Head of caudate nucleus (tissue), 42 donors: ENCODE measurements at places on chromosomes 16 and 17.

DNA sequence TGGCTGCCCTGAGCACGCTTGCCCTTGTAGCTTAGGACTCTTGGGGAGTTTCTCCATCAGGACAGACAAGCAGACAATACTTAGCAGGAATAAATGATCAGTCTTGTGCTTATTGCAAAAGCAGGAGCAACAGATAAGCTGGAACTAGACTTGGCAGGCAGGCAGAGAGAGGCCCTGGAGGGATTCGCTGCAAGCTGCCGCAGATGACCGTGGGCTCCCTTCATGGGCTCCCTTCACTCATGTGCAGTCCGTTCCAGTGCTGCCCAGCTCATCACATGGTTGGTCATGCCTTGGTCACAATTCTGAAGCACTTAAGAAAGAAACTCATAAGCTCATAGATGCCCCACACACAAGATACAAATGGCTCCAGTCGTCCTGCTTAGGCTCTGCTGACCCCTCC is 2.4 kb upstream of the SLC5A10 start:
- DNase-seq: no peak

GRCh38 chr16:77330332-77331042 is 104.3 kb downstream of the ADAMTS18 start:
- no peak for DNase-seq

DNA sequence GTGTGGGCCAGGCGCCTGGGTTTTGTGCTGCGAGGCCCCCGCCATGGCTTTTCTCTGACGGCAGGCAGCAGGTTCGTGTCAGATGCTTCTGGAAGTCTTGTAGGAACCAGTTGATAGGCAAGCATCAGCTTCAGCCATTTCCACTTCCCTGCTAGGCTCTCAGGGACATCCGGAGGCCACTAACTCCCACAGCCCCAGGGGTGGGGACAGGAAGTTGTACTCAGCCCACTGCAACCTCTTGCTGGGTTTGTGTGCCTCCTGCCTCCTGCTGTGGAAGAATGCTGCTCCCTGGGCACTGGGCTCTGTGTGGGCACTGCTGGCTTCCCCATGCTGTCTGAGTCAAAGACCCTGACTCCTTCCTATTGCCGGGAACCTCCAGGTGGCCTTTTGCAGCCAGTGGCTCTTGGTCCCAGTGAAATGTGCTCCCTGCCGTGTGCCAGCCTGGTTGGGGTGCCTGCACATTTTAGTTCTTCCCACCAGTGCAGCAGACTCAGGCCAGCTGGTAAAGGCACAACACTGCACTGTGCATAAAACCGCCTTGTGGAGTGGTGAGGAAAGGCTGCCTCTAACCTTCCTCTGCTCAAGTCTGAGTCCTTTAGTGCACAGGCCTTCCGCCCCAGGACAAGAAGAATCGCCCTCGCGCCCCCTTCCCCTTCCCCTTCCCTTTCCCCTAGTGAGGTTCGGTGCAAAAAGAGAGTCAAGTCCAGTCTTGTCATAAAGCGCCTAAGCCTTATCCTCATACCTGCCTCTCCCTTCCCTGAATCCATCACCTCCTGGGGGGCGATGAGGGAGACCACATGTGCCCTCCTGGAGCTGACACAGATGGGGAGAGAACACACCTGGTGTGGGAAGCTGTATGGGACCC is 16.6 kb downstream of the LDHD start:
- no peak for DNase-seq

DNA sequence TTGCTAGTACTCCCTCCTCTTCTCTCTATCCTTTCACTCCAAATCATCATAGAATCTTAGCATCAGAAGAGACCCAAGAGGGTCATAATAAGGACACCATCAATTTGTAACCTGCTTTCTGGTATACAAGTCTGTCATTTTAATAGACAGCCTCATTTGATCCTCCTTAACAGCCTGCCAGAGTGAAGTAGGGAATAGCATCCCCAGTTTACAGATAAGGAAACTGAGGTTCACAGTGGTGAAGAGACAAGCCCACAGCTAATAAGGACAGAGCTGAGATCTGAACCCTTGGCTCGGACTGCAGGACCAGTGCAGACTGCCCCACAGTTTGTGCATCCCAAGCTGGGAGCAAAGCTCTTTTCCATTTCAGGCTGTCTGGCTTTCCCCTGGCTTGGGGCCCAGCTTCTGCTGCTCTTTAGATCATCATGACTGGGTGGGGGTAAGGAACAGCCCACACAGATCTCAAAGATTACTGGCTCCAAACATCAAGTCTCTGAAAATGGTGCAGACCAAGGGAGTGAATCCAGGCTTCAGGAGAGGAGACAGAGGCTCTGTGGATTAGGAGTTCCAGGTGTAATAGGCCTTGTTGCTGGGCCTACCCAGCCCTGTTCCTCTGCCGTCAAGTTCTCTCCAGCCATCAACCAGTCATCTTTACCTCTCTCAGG is 10.3 kb upstream of the IGFBP4 start:
- DNase-seq: no peak

DNA sequence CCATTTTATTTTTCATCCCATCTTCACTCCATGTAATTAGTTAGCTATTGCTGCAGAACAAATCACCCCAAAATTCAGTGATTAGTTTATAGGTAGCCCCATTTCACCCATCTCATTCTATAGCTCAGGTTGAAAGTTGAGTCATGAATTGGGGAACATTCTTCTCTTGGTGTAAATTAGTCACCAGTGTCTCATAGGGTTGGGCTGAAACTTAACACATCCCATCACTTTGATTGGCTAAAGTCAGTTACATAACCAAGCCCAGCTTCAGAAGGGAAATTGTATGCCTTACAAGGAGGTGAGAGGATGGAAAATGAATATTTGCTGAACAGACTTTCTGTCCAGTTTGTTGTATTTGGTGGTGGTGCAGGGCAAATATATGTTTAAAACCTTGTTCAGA is 477.5 kb downstream of the WWOX start:
- DNase-seq: no peak

GRCh38 chr16:84599521-84600202 is 18.2 kb downstream of the COTL1 start:
- DNase-seq: peak; percentile 77

- no peak for DNase-seq
Observed at GRCh38 chr17:34140006-34140405, 115.1 kb upstream of the CCL2 start.

GRCh38 chr17:41352597-41353366 is 2.2 kb upstream of the KRT33A start:
- no peak for DNase-seq

DNA sequence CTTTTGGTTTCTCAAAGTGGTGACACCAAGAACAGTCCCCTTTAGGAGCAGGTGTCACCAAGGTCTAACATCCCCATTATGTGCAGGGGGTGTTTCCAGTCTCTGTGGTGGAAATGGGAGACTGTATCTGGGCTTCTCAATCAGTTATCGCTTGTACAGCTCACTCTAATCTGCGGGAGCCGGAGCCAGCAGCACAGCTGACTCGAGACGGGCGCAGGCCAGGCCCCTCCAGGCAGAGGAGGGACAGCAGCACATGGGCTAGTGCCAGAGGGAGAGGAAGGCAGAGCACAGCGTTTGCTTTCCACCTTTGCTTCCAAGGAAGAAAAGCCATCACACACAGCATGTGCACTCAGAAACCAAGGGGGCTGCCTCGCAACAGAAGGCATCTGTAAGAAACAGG is 91.2 kb upstream of the CREBBP start:
- DNase-seq: no peak

DNA sequence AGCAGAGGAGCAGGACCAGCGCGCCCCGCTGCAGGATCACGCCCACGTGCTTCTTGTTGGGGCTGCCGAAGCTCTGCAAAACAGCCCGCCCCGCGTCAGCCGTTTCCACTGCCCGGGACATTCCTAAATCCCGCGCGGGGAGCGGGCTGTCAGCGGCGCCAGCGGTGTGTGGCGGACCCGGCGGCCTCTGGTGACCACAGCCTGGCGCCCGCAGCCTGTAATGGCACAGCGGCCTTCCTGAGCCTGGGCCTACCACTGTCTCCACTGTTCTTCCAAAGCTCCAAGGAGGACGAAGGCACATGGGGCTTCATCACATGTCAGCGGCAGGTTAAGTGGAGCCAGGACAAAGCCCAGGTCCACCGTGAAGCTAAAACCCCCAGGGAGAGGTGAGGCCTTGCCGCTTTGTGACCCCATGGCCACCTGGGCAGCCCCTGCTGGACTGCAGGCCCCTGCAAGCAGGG is 2.5 kb downstream of the SLC47A2 start:
- DNase-seq: no peak

DNA sequence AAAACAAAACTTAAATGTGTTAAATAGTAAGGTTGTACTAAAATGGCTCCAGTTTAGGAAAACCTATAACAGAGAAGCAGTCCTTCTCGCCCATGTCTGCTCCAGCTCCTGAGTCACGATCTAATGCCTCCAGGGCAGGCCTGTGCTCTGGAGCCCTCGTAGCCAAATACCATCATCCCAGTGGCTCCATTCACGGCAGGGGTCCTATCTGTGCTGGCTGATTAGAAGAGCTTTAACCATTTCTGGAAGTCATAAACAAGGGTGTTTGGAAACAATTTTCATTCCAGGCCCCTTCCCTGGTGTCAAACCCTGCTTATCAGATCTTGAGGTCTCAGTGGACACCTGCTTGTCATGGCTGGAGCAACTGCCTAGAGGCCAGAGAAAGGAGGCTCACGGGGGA is 336.9 kb downstream of the SOX9 start:
- no peak for DNase-seq

DNA sequence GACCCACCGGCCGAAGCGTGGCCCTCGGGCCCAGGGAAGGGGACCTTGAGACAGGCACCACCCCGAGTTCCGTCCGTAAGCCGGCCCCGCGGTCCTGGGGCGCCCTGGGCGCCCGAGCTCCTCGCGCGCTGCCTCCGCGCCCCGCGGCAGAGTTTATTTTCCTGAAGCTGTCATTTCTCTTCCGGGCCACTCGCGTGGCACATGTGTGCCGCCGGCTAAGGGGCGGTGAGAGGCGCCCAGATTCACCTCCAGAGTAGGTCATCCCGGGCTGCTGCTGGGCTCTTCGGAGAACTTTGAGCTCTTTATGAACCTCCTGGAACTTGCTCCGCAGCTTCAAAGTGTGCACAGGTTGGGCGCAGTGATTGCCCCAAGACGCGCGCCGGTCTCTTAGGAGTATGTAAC is 489 bp downstream of the ZC3H18 start:
- DNase-seq: peak; percentile 23

- no peak for DNase-seq
Observed at GRCh38 chr17:1928976-1929375, 96.2 kb downstream of the RTN4RL1 start.

GRCh38 chr16:73365016-73365551 is 317.2 kb upstream of the ZFHX3 start:
- DNase-seq: no peak

DNA sequence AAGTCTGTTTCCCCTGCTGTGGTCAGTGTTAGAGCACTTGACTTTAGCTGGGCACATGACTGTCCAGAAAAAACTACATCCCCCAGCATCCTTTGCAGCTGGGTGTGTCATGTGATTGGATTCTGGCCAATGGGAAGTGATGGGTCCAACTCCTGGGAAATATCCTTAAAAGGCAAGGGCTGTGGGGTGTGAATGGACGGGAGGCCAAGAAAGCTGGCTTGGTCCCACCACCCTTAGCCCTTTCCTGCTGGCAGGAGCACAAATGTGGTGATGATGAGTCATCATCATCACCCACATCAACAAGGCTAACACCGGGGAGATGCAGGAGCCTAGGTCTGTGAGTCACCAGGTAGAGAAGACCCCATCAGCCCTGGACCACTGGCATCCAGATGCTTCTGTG is 341.7 kb downstream of the C16orf95 start:
- no peak for DNase-seq

GRCh38 chr16:10579965-10580882 is at the start of gene EMP2:
Gene EMP2 (minus strand): TSS chr16:10580598. CDS start chr16:10547617, 32,981 bp downstream.
- peak; percentile 59 for DNase-seq

DNA sequence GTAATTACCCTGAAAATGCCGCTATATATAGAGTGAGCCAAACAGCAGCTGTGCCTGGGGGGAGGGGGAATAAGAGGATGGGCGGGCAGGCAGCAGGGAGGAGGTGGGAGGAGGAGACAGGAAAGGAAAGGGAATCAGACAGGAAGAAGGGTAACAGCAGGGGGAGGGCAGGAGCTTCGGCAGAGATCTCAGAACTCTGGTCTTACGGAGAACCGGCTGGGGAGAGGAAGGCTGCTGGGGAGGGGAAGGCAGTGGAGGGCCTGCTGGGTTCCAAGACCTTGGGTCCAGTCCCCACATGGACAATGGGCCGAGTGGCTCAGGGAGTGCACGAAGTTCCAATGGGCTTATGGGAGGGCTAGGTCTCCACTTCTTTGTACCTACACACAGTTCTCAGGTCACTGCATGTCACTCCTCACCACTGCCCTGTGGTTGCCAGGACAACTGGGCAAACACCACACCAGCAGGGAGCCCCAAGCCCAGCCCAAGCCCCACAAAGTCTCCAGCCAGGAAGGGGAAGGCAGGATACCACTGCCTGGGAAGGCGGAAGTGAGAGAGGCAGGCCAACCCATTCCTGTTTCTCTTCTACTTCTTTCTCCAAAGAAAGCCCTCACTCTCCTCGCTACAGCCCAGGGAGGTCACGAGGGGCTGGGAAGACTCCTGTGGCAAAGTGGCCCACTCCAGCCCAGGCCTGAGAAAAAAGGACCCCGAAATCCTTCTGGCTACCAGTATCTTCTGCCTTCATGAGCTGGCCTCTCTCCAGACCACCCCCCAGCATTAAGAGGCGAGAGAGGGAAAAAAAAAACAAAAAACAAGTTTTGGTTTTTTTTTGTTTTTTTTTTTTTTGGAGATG is 25.3 kb downstream of the G6PC3 start:
- DNase-seq: peak; percentile 76

DNA sequence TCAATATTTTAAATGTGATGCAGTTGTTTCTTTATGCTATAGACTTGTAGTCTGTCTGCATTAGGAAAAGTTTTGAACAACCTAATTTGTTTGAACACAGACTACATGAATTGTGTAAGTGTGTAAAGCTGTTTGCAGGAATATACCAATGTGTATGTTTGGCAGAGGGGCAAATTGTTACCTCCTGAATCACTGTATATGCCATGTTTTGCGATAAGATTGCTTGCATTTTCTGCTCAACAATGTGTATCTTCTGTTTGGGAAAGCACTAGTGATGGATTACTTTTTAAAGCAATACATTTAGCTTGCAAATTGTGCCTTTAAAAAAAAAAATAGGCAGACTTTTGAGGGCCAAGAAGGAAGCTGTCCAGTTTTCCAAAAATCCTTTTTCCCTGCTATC is 14.6 kb downstream of the RBBP6 start:
- DNase-seq: no peak
